ENCODE measurements at places on chromosomes 7 and 10. TPM values are rescaled to one million over a fixed set of nuclear protein-coding genes. Genes with fewer than 3 reads are reported as not detected.

The TSPAN15 gene
- total RNA-seq, result 112 TPM

The FAM180A gene
- not detected for total RNA-seq

The RSPH10B2 gene
- total RNA-seq, result not detected

The ASIC3 gene
- total RNA-seq, result 12.2 TPM

The FIS1 gene
- 120 TPM for total RNA-seq

The MUC12 gene
- total RNA-seq, result 11.2 TPM

The PILRA gene
- total RNA-seq, result 5.8 TPM

The COL1A2 gene
- not detected for total RNA-seq

The MMD2 gene
- total RNA-seq, result not detected

The PYROXD2 gene
- total RNA-seq, result 3.8 TPM

The LIPM gene
- not detected for total RNA-seq

The SPAM1 gene
- total RNA-seq, result not detected

The ARPC1B gene
- total RNA-seq, result 296 TPM

The SPDYE16 gene
- not detected for total RNA-seq

The GPC2 gene
- 1.1 TPM for total RNA-seq

The DYDC2 gene
- 0.16 TPM for total RNA-seq

The HYAL4 gene
- total RNA-seq, result not detected

The SLC18A2 gene
- not detected for total RNA-seq

The AZGP1 gene
- total RNA-seq, result not detected

The COL13A1 gene
- 0.33 TPM for total RNA-seq
